Astrocyte (in vitro differentiated cells and primary cell): ENCODE measurements at places on chromosomes 2 and 18.

- DNase-seq: peak; percentile 45
Measured at GRCh38 chr2:1972948-1973347, 228.6 kb upstream of the PXDN start.

DNA sequence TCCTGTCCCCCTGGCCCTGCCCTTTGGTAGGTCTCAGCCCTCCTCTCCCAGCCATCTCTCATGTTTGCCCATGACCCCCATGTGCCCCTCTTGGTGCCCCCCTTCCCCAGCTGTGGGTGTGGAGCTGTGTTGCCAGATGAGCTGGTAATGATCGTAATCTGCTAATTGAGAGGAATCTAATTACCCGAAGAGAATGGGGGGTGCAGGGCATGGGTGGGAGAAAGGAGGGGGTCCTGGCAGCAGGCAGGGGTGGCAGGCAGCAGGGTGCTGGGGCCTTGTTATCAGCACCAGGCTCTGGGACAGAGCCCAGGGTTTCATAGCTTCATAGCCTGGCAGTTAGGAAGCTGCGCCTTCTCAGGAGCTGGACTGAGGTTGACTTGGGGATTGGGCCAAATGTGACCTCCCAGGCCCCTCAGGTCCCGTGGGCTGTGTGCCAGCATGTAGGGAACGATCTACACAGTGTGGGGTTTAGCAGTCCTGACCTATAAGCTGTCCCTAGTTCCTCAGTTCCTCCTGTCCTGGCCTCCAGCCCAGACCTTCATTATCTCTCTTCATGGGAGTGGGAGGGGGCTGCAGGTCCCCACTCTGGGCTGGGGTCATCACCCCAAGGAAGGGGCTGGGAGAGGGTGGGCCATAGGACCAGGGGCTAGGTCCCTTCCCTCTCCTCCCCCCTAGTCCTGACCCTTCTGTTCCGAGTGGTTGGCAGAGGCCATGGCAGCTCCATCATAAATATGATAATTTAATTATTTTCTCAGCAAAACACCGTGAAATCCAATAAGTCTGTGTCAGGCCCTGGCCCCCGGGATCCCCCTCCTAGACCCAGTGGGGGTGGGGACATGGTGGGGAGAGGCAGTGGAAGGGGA lies 6.5 kb upstream of the ASIC4 start:
- DNase-seq: no peak

GRCh38 chr2:148524519-148524919 lies 120.0 kb upstream of the EPC2 start:
- no peak for DNase-seq

GRCh38 chr2:202140522-202141252 lies 67.6 kb downstream of the KIAA2012 start:
- DNase-seq: peak; percentile 79

DNA sequence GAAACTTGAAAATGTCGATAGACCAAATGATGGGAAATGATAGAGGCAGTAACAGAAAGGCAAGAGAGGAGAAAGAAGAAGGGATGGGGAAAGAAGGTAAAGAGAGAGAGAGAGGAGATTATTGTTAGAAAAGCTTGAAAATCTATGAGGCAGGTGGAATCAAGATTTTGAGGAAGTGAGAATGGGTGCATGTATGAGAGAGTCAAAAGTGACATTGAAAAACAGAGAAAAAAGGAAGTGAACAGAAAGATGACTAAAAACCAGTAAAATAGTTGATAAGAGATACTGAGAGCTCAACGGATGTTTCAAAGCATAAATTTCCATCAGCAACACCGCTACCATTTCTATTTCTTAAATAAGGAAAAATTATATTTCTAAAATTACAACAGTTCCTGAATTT lies 327.4 kb upstream of the CWC22 start:
- no peak for DNase-seq

DNA sequence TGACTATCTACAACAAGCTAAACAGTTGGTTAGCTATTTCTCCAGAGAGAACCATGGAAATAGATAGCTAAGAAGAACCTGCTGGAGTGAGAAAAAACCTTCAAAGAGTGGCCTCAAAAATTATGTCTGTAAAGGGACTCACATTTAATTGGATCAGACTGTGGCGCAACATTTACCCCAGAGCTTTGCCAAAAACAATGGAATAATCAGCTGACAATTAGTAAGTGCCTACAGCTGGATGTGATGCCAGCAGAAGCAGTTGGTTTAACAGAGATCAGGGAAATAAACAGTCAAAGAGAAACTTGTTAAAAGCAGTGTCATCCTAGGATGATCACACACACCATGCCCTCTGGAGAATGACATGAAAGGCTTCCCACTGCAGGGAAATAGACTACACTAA lies 310.7 kb downstream of the CLIP4 start:
- DNase-seq: no peak

DNA sequence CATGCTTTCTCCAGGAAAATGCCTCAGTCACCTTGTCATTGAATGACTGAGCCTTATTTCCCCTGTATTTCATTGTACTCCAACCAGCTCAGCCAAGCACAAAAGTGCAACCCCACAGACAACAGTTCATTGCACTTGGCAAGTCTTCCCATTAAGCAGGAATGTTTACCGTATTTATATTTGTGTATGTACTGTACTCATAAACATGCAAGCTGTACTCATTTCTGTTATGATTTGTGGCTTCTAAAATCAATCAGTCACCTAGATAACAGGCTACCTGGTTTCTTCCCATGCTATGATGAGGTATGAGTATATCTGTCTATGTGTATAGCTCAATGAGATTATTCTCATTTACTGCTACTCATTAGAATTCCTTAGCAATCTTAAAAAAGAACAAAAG lies 505.5 kb upstream of the FAM98A start:
- DNase-seq: no peak
